ENCODE measurements at places on chromosomes 6 and 20. TPM values are rescaled to one million over a fixed set of nuclear protein-coding genes. Genes with fewer than 3 reads are reported as not detected.

Gene OR2H1
- not detected for total RNA-seq

Gene ADGRF4
- total RNA-seq = 0.28 TPM

Gene BPIFB2
- not detected for total RNA-seq

Gene PACSIN1
- total RNA-seq = not detected

Gene AMD1
- total RNA-seq = 30.7 TPM

Gene MEP1A
- not detected for total RNA-seq

Gene PSORS1C1
- 0.19 TPM for total RNA-seq

Gene RPN2
- total RNA-seq = 202 TPM

Gene ARFGEF3
- 0.56 TPM for total RNA-seq

Gene DUSP15
- total RNA-seq = not detected

Gene IP6K3
- total RNA-seq = under 0.01 TPM

Gene PKIG
- 42.8 TPM for total RNA-seq

Gene CDH22
- total RNA-seq = not detected

Gene MMP24
- 0.56 TPM for total RNA-seq

Gene POM121L2
- total RNA-seq = not detected

Gene OPRL1
- total RNA-seq = 0.19 TPM

Gene C6orf118
- not detected for total RNA-seq

Gene SLC32A1
- under 0.01 TPM for total RNA-seq

Gene RPP21
- 32.4 TPM for total RNA-seq

Gene MAP1LC3A
- 10.7 TPM for total RNA-seq

Gene ANGPT4
- under 0.01 TPM for total RNA-seq

Gene TP53TG5
- total RNA-seq = not detected

Gene C20orf204
- 0.77 TPM for total RNA-seq

Gene FOXS1
- 9.3 TPM for total RNA-seq

Gene PCNA
- 86.3 TPM for total RNA-seq

Gene C4B
- total RNA-seq = 1.9 TPM

Gene CYP21A2
- total RNA-seq = 0.19 TPM

Gene FAM209B
- total RNA-seq = not detected

Gene KIF3B
- total RNA-seq = 44.7 TPM

Gene SRSF12
- 0.28 TPM for total RNA-seq

Gene NDRG3
- 16.5 TPM for total RNA-seq
